ENCODE measurements at places on chromosomes 7 and 10.

DNA sequence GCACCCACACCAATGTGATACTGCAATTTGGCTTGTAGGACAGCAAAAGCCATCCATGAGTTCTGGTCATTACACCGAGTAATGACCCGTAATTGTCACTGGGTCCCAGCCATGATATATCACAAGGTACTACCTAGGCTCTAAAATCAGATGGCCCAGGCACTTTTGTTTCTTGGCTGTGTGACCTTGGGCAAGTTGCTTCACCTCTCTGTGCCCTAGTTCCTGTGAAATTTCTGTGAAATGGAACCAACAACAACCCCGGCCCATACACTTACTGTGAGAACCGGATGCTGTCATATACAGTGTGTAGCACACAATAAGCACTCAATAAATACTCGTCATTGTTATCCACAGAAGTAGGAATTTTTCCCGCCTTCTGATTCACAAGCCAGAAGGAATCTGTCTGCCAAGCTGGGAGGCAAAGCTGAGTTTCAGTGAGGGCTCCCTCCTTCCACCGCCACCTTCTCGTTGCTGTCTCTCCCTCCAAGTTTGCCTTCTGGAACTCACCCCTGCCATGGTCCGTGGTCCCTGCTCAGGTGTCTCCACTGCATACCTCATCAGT, 6.4 kb upstream of the CYTH3 start:
- no peak for DNase-seq

GRCh38 chr10:97180363-97180755, 5.4 kb downstream of the SLIT1 start:
- DNase-seq: no peak

GRCh38 chr7:90625562-90625961, 29.4 kb downstream of the CDK14 start:
- DNase-seq: peak; percentile 37

DNA sequence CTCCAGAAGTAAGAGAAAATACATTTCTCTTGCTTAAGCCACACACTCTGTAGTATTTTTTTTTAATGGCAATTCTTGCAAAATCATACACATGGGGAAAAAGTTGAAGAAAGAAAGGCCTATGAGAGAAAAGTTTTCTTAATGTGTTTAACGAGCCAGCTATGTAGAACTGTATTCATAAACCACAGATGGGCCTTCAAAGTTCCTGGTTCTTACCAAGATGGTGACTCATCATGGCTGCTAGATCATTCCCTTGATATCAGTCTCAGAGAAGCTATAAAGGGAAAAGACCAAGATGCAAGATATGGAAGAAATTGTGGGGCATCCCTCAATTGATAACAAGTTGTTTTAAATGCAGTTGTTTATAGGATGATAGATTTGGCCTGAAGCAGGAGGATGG, 992.7 kb upstream of the MBL2 start:
- DNase-seq: no peak

DNA sequence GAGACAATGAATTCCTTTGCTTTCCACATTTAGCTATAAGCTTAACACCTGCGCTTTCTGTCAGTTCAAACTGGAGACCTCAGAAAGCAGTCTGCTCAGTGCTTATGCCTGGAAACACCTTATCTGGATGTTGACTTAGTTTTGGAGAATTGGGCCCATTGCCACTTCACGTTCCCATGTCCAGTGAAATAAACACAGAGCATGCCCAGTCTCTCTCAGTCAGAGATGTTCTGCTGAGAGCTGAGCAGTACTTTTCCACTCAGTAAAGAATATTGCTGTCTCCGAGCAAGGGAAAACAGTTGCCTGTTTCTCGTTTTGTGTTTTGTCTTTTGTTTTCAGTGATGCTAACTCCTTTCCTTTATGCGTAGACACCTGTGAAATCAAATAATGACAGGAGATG, 83.2 kb upstream of the PRR15 start:
- no peak for DNase-seq

DNA sequence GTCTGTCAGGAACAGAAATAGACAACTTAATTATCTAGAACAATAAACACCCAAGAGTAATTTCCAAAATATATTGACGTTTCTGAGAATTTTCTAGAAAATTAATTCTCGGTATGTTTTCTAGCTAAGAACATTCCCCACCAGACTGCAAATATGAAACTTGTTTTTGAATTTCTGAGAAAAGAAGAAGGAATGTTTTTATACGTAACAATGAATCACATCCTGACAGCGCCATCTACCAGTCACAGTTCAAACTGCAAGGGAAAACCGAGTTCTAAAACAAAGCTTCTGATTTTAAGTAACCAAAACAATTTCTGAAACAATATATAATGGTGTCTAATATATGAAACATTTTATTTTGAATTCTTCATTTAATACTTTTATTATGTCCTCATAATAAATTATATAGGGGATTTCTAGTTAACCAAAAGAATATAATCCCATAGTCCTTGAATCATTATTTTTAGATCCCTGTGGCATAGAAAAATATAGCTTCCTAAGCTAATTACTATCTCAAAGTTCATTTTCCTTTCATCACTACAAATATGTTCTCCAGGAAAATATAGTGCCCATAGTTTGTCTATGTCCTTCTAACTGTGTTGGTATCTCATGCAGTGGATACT, 34.5 kb upstream of the MEOX2 start:
- peak; percentile 40 for DNase-seq
